Fibroblast of the aortic adventitia (primary cell): ENCODE measurements at places on chromosomes 12 and 14.

DNA sequence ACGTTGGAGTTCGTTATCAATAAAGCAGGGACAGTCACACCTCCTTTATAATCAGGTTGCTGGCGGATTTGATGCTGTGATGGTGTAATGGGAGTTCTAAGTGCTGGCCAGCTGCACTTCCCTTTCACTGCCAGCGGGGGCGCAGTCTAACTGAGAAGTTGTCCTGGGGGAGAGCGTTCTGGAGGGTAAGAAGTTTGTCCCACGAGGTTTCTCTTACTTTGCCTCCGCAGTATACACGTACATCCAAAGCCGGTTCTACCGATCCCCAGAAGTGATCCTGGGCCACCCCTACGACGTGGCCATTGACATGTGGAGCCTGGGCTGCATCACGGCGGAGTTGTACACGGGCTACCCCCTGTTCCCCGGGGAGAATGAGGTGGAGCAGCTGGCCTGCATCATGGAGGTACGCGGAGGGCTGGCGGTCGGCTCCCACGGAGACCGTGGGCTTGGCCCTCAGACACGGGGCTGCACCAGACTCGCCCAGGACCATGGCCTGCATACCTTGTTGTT, 42.7 kb downstream of the DYRK4 start:
- peak; percentile 90 for DNase-seq

DNA sequence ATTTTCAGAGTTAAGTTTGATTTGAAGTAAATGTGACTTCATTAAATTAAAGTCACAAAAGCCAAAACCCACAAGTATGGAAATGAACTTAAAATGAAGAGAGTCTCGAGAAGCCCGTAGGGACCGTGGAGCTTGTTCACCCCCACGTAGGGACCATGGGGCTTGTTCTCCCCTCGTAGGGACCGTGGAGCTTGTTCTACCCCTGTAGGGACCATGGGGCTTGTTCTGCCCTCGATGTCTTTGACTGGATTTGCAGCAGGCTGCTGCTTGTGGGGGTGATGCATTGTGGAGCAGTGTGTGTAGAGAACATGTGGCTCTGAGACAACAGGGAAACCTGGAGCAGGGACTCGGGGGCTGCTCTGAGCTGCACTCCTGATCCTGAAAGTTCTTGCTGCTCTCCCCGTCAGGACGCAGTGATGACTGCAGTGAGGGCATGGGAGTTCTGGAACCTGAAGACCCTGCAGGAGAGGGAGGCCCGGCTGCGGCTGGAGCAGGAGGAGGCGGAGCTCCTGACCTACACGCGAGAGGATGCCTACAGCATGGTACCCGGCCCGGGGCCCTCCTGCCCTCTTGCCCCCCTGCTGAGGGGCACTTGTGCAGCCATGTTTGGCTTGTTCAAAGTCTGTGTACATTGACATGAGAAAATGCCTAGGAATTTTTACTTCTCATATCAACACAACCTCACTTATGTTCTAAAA, 94.2 kb downstream of the EP400 start:
- DNase-seq, result no peak

DNA sequence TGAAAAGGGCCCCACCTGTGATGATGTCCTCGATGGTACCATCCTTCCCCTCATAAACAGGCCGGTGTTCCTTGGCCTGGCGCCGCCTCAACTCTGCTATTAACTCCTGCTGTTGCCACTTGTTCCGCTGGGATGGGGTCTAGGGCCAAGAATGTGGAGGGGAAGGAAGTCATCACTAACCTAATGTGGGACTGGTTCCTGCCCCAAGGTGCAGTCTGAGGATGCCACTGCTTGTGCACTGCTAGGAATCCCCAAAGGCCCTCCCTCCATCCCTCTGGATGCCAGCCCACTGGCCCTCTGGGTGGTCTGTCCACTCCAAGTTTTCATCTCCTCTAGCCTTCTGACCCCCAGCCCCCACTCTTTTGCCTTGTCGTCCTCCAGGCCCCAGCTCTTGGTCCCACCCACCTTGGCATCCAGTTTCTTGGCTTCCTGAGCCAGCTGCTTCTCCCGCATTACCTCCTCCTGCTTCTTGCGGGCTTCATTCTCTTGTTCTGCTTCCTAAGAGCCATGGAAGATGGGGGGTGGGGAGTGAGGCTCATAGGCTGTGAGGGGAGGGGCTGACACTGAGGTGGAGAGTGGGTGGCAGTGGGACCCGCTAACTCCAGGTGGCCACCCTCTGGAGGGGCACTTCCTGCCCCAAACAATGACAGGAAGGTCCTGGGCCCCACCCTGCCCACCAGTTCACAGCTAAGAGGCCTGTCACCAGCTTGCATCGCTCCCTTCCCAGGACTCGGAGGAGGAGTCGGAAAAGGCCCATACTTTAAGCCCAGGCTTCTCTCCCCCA, 23.7 kb downstream of the PRPF40B start:
- DNase-seq, result peak; percentile 18

DNA sequence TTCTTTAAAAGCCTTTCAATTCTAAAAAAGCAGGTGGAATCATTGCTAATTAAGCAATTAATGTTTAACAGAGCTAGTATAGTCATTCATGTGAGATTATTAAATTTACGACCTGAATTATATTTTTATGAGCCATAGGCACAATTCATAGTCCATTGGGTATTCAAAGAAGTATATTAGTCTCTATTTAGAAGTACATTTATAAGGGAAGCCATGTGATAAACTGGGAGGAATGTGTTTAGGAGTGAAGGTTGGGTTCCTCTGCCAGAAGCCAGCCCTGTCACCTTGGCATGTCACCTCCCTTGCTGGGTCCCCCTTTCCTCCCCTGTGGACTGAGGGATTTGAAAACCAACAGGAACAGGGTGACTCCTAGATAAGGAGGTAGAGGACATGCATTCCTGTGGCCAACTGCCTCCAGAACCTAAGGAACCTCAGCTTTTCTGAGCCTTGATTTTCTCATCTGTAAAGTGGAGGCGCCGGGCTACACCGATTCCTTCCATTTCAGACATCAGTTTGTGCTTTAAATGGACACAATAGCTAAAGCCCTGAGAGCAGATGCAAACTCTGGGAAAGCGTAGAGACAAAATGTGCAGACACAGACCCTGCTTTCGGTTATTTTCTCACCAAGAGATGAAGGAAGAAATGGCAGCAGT, 5.4 kb upstream of the KRT2 start:
- DNase-seq, result no peak

- DNase-seq, result no peak
These were observed 147.1 kb downstream of the GRIP1 start for GRCh38 chr12:66531766-66532165.

- no peak for DNase-seq
These were observed 364.9 kb upstream of the GARIN6 start for GRCh38 chr12:99282624-99283023.

GRCh38 chr12:52208424-52209165, 16.8 kb upstream of the KRT80 start:
- DNase-seq, result no peak

GRCh38 chr12:116891019-116891418, 9.8 kb upstream of the HRK start:
- no peak for DNase-seq

GRCh38 chr12:40287369-40287975, 62.7 kb downstream of the LRRK2 start:
- DNase-seq, result no peak

DNA sequence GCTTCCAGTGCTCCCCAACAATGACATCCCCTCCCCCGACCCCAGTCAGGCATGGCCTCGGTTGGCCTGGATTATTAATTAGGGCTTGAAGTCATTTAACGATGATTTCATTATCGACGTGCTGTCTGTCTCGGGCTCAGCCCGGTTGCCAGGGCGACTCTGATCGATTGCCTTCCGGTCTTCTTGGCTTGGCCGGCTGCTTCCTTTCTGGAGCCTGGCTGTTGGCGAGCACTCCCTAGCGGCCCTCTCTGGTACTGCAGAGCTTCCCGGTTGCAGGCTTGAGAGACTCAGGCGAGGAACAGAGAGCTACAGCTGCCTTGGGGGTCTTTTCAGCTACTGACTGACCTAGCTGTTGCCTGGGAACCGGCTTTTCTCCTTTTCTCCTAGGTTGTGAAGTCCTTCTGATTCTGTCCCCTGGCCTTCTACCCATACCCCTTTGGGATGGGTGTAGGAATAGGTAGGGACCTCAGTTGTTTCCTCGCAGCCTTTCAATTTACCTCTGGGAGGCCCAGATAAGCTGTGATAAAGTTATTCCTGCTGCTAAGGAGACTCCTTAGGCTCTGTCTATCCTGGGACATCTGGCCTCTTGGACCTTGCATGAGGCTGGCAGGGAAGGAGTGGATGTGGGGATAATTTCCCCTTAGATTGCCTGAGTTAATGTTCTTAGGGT, 5.5 kb upstream of the CISTR start:
- DNase-seq, result peak; percentile 58

- no peak for DNase-seq
These were observed 191.5 kb upstream of the NOS1 start for GRCh38 chr12:117552971-117553370.

- DNase-seq, result no peak
These were observed 673.0 kb upstream of the LMO3 start for GRCh38 chr12:17278946-17279345.

- no peak for DNase-seq
These were observed 530 bp upstream of the NYNRIN start for GRCh38 chr14:24398293-24398652.

- no peak for DNase-seq
These were observed 364.9 kb downstream of the RPS29 start for GRCh38 chr14:49221316-49221715.

DNA sequence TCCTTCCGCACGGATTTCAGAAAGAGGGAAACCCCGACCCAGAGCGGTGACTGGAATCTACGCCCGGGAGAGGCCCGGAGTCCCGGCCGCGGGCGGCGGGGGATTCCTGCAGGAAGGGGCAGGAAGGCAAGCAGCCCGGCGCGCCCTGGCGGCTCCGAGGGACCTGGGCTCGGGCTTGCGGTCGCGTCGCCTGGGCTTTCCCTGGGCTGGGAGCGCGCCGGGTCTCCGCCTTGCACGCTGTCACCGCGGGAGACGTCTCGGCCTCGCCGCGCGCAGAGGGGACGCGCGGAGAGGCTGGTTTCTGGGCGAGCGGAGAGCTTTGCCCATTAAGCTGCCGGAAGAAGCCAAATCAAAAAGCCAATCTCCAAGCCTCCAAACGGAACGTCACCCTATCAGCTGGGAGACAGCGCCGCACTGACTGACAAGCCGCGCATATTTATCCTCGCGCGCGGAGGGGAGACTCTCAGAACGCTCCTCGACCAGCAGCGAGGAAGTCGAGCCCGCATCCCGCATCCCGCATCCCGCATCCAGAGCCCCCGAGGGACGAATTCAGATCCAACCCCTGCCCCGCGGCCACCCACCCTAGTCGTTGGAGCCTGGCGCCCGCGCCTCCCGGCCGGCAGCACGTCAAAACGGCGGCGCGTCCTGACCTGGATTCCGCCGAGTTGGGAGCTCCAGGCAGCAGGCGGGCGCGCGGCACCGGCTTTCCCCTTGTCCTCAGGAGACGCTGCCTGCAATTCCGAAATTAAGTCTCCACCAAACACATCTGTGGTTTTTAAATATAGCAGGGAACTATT, at the start of gene SLC8A3:
TSS of gene SLC8A3 (minus strand) at position 293 of the 797 bp plus-strand sequence. CDS start 20,529 bp downstream, outside the sequence.
- peak; percentile 16 for DNase-seq

DNA sequence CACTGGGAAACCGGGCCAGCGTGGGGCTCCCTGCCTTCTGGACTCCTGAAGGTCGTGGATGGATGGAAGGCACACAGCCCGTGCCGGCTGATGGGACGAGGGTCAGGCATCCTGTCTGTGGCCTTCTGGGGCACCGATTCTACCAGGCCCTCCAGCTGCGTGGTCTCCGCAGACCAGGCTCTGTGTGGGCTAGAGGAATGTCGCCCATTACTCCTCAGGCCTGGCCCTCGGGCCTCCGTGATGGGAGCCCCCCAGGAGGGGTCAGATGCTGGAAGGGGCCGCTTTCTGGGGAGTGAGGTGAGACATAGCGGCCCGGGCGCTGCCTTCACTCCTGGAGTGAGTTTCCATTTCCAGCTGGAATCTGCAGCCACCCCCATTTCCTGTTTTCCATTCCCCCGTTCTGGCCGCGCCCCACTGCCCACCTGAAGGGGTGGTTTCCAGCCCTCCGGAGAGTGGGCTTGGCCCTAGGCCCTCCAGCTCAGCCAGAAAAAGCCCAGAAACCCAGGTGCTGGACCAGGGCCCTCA, 26.9 kb downstream of the HIP1R start:
- no peak for DNase-seq

GRCh38 chr12:94141004-94141764, 7.2 kb upstream of the PLXNC1 start:
- DNase-seq, result no peak

DNA sequence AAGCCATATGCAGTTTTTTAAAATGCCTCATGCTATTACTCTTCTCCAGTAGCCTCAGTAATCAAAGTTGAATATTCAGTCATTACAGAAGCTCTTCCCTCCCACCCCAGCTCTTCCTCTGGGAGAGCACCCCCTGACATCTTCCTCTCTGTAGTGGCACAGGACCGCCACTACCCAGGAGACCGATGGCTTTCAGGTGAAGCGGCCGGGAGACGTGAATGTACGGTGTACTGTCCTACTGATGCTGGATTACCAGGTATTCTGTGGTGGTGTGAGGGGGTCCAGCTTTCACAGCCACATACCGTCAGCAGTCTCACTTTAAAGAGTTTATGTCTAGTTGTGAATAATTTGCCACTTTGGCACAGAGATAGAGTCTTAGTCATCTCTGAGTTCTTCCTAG, 4.6 kb downstream of the SMARCD1 start:
- DNase-seq, result no peak

- no peak for DNase-seq
These were observed 108.9 kb downstream of the GPR135 start for GRCh38 chr14:59356312-59356711.

DNA sequence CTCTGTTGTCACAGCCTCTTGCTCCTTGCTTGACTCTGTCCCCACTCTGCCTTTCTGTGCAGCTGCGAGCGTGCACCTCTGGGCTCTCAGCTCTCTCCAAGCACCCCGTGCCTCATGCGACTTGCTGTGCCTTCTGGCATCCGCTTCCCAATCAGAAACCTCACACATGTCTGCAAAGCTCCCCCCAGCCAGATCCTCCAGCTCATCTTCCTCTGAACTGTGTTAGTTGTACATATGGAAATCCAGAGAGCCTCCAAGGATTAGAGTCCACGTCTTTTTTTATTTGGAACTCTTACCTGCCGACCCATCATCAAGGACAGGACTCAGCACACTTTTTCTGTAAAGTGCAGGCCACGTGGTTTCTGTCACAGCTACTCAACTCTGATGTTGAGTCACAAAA, 70.5 kb downstream of the ANO2 start:
- no peak for DNase-seq

DNA sequence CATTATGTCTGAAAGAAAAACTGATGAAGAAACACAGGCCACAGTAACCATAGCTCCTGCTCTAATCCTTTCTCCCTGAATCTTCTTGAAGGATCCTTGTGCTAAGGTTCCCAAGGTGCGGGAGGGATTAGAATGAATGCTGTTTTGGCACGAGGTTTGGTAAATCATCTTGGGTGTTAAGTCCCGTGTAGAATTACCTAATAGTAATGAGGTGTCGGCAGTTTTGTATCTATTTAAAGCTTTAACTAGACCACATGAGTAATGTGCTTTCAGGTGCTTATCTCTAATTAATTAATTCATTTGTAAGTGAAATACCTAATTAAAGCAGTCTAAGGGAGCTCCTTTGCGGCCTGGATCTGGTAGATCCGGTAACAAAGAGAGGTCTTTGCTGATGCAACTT, 53.9 kb downstream of the GNG2 start:
- DNase-seq, result no peak

- DNase-seq, result no peak
These were observed 14.7 kb downstream of the JAG2 start for GRCh38 chr14:105153739-105154475.
